ENCODE measurements at places on chromosomes 2 and 18. TPM values are rescaled to one million over a fixed set of nuclear protein-coding genes. Genes with fewer than 3 reads are reported as not detected.

Gene LBX2
- 0.42 TPM for total RNA-seq

Gene GPR75
- 4.4 TPM for total RNA-seq

Gene SNX17
- total RNA-seq: 129 TPM

Gene IL36B
- not detected for total RNA-seq

Gene GREB1
- total RNA-seq: 0.27 TPM

Gene KIF1A
- 0.17 TPM for total RNA-seq

Gene REG3G
- not detected for total RNA-seq

Gene TXNDC2
- total RNA-seq: not detected

Gene KCNJ3
- not detected for total RNA-seq

Gene LYPD6B
- not detected for total RNA-seq

Gene IL18RAP
- total RNA-seq: 43.4 TPM

Gene SLC23A3
- total RNA-seq: 1.8 TPM

Gene VSNL1
- not detected for total RNA-seq

Gene ABCG5
- not detected for total RNA-seq

Gene SCN7A
- total RNA-seq: not detected

Gene UPP2
- total RNA-seq: 0.07 TPM

Gene COLEC11
- total RNA-seq: not detected

Gene AMER3
- not detected for total RNA-seq

Gene TMEM17
- not detected for total RNA-seq

Gene ABCB11
- total RNA-seq: 0.05 TPM

Gene OR6B2
- total RNA-seq: not detected

Gene IL1RL1
- total RNA-seq: 16.2 TPM

Gene HOXD12
- not detected for total RNA-seq

Gene GPR55
- total RNA-seq: 0.98 TPM

Gene DLGAP1
- 0.44 TPM for total RNA-seq

Gene CXCR4
- 248 TPM for total RNA-seq

Gene EMILIN2
- 25.3 TPM for total RNA-seq

Gene CERS6
- 22.4 TPM for total RNA-seq

Gene CLEC4F
- total RNA-seq: 0.27 TPM

Gene C2orf66
- 1.8 TPM for total RNA-seq

Gene SPATA3
- total RNA-seq: not detected

Gene TGIF1
- 11.6 TPM for total RNA-seq

Gene ASIC4
- not detected for total RNA-seq

Gene DCTN1
- total RNA-seq: 110 TPM

Gene CEP192
- 46.8 TPM for total RNA-seq

Gene ZAP70
- 346 TPM for total RNA-seq

Gene TMEM247
- total RNA-seq: not detected

Gene CHRNG
- total RNA-seq: not detected

Gene TBR1
- total RNA-seq: 0.05 TPM

Gene HOXD8
- not detected for total RNA-seq

Gene FABP1
- total RNA-seq: not detected

Data from T-helper 1 cell treated with Interleukin-12 subunit alpha and Interleukin-12 subunit beta and Interleukin-4 antibody, amounts not matched to agents 30 ng/mL and 1 ng/mL, for 36 hours (primary cell).